ENCODE measurements at places on chromosomes 13 and 19.

DNA sequence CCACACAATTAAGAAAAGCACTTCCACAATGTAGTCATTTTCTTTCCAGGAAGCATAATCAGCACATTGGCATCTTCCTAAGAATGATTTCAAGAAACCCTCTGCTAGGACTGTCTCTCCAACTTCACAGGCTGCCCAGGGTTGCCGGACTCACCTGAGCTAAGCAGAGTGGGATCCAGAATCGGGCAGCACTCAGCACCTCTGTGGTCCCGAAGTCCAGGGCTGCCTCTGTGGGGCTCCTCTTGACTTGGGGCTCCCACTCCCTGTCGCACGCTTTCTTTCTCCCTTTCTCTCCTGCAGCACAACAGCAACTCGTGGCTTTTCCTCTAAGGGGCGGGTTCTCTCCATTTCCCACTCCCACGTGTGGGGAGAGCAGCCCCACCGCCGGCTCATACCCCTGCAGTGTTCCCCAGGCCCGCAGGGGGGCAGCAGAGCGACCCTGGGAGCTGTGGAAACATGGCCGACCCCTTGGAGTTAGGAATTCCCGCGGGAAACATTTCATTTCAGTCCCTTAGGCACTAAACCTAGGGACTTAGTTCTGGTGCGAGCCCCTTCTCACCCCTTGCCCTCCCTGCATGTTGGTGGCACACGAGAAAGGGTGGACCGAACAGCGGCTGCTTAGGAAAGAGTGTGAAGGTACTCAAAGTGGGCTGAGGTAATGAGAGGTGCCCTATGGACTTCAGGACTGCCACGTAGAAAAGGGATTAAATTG lies at the start of gene TMEM272:
TMEM272 (minus strand) TSS at position 316 of the 712 bp plus-strand sequence. CDS start 6,647 bp downstream, outside the sequence.
- peak; percentile 71 for DNase-seq

GRCh38 chr13:113164492-113164891 lies 6.0 kb downstream of the PROZ start:
- DNase-seq = no peak

- DNase-seq = no peak
Measured at GRCh38 chr19:43789029-43789428, 8.3 kb upstream of the KCNN4 start.

DNA sequence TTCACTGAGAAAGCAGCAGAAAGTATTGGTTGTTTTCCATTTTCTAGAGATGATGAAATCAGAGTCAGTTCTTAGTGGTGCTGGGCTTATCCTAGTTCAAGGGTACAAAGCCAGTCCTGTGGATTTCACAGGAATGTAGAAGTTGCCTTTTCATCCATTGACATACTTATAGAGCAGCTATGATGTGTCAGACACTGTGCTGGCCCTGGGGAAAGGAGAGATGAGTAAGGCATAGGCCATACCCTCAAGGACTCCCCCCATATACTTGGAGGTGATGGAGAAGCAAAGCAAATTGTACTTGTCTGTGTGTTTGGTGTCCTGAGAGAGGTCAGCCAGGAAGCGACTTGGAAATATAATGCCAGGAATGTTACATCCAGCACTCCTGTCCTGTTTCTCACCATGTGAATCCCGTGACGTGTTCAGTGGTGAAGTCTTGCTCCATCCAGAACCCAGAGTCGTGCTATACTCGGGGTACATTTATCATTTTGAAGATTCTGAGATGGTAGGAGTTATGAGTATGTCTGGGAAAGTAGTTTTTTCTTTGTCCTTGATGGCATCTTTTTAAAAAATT lies 22.6 kb downstream of the ERCC5 start:
- no peak for DNase-seq

GRCh38 chr19:48596679-48597465 lies 9.7 kb upstream of the SPACA4 start:
- DNase-seq = no peak

GRCh38 chr19:19749117-19749907 lies 16.4 kb upstream of the ZNF14 start:
- no peak for DNase-seq

DNA sequence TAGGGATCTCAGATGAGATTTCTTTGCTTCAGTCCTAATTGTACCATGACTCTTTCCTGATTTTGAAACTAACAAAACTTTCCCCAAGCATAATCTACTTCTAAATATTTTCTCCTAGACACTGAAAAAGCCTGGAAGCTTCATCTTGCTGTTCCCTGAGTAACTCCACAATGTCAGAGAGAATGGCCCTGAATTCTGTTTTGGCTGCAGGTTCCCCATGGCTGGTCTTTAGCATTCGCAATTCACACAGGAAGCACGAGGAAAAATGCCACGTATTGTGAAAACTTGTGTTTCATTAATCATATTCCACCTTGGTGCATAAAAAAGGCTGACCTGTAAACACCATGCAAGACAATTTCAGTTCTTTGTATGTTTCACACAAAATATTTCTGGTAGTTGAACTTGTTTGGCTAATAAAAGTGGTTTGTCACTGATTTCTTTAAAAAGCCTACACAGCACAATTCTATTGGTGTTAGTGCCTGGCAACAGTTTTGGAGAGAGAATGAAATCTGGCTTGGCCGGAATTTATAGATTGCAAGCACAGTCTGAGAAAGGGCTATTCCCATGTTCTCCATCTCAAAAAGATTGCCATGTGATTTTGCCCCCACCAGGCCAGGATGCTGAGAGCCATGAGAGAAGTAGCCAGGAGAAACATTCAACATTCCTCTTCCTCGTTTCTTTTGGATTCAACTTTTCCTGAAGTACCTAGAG lies 367.1 kb downstream of the NDFIP2 start:
- DNase-seq = no peak

GRCh38 chr19:51211833-51212232 lies 13.0 kb upstream of the CD33 start:
- DNase-seq = no peak

GRCh38 chr13:33145667-33146066 lies 129.4 kb downstream of the KL start:
- DNase-seq = no peak

DNA sequence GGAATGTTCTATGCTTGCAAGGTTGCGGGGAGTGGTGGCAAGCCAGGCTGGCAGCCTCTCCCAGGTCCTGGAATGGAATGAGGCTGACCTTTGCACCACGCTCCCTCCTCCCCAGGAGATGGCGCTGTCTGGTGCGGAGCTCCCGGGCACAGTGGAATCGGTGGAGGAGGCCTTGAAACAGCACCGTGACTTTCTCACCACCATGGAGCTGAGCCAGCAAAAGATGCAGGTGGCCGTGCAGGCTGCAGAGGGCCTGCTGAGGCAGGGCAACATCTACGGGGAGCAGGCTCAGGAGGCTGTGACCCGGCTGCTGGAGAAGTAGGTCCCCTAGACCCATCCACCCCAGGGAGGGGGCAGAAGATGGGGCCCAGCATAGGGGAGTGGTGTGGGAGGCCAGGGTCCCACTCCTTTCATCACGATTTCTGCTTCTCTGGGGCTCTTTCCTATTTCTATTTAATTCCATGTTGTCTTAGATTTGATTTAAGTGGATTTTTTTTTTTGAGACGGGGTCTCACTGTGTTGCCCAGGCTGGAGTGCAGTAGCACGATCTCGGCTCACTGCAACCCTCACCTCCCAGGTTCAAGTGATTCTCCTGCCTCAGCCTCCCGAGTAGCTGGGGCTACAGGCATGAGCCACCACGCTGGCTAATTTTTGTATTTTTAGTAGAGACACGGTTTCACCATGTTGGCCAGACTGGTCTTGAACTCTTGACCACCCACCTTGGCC lies 53.2 kb upstream of the SHKBP1 start:
- DNase-seq = no peak

GRCh38 chr19:7912697-7913564 lies 1.7 kb upstream of the TGFBR3L start:
- DNase-seq = no peak

DNA sequence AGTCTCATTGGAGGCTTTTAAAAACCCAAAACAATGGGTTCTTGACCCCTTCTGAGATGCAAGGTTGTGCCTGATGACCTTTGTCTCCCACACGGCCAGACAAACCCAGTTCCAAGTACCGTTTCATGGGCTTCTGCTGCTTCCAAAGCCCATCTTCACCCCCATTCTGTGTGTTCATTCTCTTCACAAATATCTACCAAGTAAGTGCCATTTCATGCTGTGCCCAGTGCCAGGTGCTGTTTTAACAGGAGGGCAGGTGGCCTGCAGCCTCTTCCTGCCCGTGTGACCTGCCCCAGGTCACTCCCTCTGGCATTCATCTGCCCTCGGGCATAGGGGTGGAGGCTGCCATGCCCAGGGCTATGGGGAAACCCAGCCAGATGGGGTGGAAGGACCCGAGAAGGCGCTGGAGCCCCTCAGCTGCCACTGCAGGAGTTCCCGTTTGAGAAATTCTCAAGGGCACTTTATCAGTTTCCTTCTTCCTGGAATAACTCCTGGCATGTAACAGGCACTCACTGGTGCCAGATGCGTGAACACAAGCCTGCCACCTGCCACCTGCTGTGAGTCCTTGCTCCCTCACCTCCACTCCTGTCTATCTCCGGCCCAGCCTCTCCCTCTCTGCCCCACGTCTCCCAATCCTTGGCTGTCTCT lies 12.5 kb downstream of the CAPN12 start:
- no peak for DNase-seq

- DNase-seq = no peak
Measured at GRCh38 chr13:111282425-111282824, 38.0 kb upstream of the TEX29 start.

DNA sequence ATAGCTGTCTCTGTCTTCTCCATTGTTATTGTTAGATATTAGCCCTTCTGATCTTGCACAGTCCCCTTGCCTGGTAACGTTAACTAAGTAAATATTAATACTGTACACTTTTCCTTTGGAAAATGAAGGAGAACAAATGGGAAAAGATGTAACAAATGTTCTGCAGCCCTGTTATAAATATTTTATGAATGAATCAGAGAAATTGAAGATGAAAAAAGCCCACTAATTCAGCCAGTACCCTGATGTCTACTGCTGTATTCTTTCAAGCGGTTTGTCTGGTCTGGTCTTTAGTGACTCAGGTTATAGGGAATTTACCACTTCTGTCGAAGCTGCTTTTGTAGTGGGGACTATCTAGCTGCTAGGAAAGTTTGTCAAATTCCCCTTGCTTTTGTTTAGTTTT lies 121.0 kb downstream of the COG6 start:
- DNase-seq = no peak

- no peak for DNase-seq
Measured at GRCh38 chr13:91721413-91721812, 323.0 kb downstream of the GPC5 start.

Data from activated CD4-positive, CD25-positive, alpha-beta regulatory T cell treated with anti-CD3 and anti-CD28 coated beads, Interleukin-2, amount 50 U/mL, for 72 hours (primary cell).